ENCODE measurements at places on chromosomes 2 and 18.

GRCh38 chr2:150168595-150169236 is 318.8 kb downstream of the RND3 start:
- DNase-seq = no peak

GRCh38 chr2:44740678-44741077 is 200.8 kb upstream of the SIX3 start:
- DNase-seq = peak; percentile 31

- DNase-seq = no peak
These were observed 506.8 kb upstream of the ZEB2 start for GRCh38 chr2:145026456-145027455.

DNA sequence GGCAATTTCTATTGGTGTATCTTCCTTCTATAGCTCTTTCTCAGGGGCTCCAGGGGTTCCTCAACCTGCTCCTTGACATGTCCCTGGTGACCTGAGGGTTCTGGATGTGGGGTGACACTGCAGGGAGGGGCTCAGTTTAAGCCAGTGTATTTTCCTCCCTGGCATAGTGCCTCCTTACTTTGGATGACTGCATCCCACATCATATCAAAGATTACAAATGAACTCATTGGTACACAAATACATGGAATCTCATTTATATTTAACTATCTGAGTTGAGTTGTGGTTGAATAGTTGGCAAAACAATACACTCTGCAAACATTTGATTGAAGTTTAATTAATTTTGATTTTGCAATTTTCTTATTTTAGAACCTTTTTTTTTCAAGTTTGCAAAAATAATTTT is 268.2 kb upstream of the SKOR2 start:
- DNase-seq = no peak

DNA sequence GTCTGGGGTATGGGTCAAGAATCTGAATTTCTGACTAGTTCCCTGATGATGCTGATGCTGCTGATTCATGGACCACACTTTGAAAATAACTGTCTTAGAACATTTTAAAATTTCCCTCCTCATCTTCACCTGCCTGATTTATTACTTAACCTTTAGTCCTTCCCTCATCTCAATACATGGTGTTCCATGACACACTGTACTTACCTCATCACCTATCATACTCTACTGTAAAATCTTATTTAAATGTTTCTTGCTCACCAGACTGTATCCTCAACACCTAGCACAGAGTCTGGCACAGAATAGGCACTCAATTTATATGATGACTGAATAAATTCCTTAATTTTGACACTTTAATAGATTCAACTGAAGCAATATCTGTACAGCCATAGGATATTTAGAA is 95.7 kb downstream of the FAM161A start:
- no peak for DNase-seq

DNA sequence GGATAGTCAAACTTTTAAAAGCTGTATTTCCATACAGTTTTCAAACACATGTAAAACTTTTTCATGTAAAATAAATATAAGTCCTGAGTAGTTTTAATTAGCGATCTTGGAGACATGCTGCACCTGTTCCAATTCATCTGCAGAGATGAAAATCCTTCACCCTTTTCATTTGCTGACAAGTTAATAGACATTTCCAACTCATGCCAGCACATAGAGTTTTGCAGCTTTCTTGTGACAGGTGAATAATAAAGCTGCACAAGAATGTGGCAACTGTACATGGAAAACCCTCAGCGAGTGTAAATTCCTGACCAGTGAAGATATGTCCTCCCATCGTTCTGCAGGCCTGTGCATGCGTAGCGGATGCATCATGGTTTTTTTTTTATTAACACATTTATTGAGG is 771.4 kb downstream of the TDRD15 start:
- DNase-seq = no peak

GRCh38 chr2:65562890-65563289 is 130.5 kb upstream of the SPRED2 start:
- DNase-seq = no peak

DNA sequence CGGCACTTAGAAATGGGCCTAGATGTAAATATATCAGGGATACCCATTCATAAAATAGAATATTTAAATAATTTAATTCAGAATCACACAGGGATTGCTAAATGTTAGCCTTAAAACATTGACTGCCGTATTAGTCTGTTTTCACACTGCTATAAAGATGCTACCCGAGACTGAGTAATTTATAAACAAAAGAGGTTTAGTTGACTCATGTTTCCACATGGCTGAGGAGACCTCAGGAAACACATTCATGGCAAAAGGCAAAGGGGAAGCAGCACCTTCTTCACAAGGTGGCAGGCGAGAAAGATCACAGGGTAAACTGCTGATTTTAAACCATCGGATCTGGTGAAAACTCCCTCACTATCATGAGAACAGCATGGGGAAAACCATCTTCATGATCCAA is 223.6 kb upstream of the GULP1 start:
- DNase-seq = no peak

DNA sequence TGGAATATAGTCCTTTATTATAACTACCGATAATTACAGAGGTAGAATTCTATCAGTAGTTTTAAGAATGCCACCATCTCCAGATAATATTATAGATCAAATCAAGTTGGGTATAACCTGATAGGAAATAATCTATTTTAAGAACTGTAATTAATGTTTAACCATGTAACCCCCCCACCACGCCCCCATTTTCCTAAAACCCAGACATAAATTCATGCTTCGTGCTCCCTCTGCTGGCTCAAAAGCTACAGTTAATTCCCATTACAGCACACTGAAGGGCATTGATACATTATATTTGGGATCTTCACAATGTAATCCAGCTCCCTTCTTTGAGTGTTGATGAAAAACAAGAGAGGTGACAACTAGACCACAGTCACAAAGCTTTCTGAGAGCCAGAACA is 228.0 kb upstream of the SMAD7 start:
- DNase-seq = no peak

- DNase-seq = no peak
These were observed 111.2 kb downstream of the FARSB start for GRCh38 chr2:222544661-222545060.

GRCh38 chr2:152846697-152847470 is 128.5 kb downstream of the ARL6IP6 start:
- DNase-seq = no peak

- DNase-seq = no peak
These were observed 23.5 kb downstream of the MIB1 start for GRCh38 chr18:21763846-21764646.

DNA sequence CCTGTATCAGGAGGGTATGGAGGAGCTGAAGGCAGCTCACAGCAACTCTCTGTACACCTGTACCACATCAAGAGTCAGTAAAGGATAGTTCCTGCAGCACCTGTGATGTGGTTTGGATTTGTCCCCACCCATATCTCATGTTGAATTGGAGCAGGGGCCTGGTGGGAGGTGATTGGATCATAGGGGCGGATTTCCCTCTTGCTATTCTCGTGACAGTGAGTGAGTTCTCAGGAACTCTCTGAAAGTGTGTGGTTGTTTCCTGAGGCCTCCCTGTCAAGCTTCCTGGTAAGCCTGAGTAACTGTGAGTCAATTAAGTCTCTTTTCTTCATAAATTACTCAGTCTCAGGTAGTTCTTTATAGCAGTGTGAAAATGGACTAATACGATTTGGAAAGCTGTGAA is 28.9 kb downstream of the OSBPL1A start:
- no peak for DNase-seq

DNA sequence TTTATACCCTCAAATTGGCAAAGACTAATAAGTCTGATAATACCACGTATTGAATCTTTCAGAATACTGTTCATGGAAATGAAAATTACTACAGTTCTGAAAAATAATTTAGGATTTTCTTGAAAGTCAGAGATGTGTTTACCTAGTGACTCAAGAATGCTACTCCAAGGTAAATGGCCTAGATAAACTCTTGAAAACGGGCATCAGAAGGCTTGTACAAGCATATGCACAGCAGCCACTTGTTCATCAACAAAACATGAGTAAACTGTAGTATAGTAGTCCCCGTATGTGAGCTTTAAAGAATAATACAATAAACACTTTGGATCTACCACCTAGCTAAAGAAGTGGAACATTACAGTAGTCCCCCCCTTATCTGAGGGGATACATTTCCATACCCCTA is 157.5 kb downstream of the THADA start:
- no peak for DNase-seq

GRCh38 chr18:8870528-8870927 is 165.2 kb downstream of the MTCL1 start:
- DNase-seq = no peak

DNA sequence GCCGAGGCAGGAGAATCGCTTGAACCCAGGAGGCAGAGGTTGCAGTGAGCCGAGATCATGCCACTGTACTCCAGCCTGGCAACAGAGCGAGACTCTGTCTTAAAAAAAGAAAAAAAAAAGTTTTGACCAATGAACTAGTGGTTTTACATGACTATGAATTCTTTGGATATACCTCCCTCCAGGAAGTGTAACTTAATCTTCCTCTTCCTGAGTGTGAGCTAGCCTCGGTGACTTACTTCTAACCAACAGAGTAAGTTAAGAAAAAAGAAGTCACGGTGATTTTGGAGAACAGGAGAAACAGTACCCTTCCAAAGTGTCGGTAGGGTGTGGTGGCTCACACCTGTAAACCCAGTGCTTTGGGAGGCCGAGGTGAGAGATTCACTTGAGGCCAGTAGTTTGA is 7.1 kb downstream of the TIA1 start:
- DNase-seq = no peak

DNA sequence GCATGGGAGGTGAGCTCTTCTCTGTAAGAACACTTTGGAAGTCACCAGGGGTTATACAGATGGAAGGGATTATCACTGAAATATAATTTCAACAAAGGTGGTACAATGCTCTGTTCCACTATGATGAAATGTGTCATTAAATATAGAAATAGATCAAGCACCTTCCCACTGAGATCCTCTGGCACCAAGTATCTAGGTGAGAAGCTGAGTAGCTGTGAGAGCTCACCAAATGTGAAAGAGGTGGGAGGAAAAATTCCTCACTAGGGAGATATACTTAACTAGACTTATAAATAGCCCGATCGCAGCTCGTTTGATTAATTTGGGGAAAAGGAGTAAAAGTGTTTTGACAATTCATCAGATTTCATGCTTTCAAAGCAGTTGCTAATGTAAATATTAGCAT is 247.6 kb downstream of the SMAD2 start:
- DNase-seq = no peak
